NCI-H1105 (cell line): ENCODE measurements at places on chromosomes 12 and 14.
A peak's percentile ranks its signal among the peaks of the same experiment; 100 is the strongest.

DNA sequence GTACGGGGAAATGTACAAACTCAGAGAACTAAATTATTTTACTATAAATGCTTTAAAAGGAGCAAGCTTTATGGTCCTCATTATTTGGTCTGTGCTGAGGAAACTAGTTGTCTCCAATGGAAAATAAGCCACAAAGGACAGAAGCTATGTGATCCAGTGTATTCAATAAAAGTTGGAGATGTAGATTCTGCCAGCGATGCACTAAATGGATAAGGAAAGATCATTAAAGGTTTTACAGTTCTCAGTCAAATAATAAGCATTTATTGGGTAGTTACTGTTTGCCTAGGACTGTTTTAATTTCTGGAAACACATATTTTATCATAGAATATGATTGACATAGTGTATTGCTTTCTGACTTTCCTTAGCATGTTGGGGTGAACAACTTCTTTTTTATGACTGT is 458.9 kb upstream of the STXBP6 start:
- no peak for DNase-seq

- no peak for DNase-seq
Observed at GRCh38 chr12:95141310-95141709, 67.9 kb upstream of the NR2C1 start.

DNA sequence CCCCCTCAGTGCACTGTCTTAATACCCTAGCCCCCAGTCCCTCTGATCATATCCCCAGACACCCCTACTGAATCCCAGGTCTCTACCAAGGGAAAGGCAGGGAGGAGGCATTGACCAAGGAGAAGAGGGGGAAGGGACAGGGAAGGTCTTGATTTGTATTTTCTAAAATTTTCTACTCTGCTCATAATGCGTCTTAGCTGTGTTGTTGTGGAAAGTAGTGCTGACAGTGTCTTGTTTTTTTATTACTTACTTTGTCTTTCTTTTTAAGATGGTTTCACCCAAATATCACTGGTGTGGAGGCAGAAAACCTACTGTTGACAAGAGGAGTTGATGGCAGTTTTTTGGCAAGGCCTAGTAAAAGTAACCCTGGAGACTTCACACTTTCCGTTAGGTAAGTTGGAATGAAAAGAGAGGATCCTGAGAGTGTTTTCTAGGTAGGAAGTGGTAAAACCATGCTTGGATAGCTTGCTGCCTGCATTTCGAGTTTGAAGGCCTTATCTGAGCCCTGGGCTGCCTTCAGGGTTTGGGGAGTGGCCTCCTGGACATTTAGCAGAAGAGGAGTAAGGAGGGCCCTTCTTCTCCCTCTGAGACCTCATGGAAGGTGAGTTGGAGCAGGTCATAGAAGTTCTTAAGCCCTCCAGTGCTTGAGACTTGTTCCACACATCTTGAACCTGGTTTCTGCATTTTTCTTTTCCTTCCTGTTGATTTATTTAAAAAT is 27.4 kb downstream of the PTPN11 start:
- DNase-seq, result no peak

DNA sequence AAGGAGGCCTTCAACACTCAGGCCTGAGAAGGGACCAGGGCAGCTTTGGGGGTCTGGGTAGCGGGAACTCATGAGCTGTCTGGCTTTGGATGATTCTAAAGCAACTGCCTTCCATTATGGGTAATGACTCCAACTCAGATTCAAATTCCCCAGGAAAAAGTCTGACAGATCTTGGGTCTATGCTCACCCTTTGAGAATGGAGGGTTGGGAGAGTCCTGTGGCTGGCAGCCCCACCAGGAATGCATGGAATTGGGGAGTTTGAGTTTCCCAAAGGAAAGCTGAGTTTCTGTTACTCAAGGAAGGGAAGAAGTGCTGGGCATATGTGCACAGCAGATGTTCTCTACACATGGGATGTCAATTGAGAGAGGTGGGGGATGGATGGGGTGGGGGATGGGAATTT is 22.4 kb upstream of the LTBP2 start:
- no peak for DNase-seq

- DNase-seq, result peak; percentile 16
Observed at GRCh38 chr14:104689109-104689880, at the start of gene INF2. Gene INF2 (plus strand): TSS chr14:104689618. CDS start chr14:104701366, 11,748 bp downstream.

DNA sequence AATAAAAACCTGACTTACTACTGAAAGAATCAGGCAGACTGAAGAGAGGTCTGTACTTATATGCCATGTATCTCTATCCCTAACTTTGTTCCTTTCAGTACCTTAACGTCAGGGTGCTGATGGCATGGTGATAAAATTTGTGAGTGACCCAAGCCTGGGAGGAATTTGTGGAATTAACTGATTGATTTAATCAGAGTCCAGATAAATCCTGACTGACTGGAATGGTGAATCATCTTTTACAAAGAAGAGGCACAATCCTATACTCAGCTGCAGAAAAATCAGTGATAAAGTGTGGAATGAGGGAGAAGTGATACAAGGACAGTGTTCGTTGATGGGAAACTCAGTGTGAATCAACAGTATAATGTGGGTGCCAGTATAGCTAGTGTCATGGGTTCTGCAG is 3.7 kb downstream of the TDG start:
- DNase-seq, result no peak

GRCh38 chr12:55658635-55659391 is 22.1 kb downstream of the OR10P1 start:
- no peak for DNase-seq

GRCh38 chr14:48289701-48290100 is 614.3 kb upstream of the MDGA2 start:
- DNase-seq, result no peak

- DNase-seq, result no peak
Observed at GRCh38 chr14:54251356-54251755, 145.5 kb upstream of the CDKN3 start.

DNA sequence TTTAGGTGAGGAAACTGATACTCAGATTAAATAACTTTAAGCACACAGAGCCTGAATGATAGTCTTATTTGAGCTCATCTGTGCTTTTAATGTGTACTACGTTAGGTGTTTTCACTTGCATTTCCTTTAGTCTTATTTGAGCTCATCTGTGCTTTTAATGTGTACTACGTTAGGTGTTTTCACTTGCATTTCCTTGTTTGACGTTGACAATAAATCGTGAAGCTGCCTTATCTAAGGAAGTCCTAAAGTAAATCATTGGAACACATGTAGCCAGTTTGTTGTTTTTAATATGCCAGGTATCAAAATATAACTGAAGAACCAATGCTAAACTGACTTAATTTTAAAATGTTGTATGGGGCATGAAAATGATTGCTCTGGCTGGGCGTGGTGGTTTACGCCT is 2.0 kb downstream of the RAP1B start:
- no peak for DNase-seq

DNA sequence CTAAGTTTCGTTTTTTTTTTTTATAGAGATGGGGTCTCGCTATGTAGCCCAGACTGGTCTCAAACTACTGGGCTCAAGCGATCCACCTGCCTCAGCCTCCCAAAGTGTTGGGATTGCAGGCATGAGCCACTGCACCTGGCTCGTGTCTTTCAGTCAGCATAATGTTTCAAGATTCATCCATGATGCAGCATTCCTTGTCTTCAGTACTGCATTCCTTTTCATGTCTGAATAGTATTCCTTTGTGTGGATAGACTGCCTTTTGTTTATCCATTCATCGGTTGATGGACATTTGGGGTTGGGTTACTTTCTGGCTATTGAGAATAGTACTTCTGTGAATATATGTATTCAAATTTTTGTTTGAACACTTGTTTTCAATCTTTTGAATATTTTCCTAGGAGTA is 37.4 kb downstream of the HCAR2 start:
- no peak for DNase-seq

DNA sequence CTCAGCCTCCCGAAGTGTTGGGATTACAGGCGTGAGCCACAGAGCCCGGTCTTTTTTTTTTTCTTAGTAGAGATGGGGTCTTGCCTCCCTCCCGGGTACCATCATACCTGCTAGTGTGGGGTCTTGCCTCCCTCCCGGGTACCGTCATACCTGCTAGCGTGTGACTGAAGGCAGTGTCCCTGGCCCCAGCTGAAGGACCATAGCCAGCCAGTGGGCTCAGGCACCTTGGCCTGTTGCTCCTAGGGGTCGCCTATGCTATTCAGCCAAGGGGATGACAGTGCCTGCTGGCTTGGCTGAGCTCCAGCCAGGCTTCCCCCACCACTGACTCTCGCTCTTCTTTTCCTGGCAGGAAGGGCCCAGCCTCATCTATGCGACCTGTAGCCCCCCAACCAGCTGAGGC is 10.5 kb upstream of the BLTP3B start:
- no peak for DNase-seq

- no peak for DNase-seq
Observed at GRCh38 chr12:65858831-65859230, 34.5 kb downstream of the HMGA2 start.

DNA sequence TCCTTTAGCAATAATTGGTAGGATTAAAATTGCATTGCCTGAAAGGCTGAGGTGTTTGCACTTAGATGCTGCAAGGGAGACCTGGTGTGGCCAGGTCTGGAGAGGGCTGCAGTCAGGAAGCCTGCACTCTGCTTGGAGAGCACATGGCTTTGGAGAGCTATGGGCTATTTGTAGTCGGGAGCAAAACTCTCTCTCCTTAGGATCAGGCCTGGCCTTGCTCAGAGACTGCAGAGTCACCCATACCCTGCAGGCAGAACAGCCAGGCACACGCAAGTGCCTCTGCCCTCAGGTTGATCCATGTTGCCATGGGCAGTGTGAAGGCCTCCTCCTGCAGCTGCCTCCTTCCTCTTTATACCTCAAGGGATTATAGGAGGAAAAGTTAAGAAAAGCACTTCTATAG is 26.8 kb downstream of the CKB start:
- DNase-seq, result no peak

DNA sequence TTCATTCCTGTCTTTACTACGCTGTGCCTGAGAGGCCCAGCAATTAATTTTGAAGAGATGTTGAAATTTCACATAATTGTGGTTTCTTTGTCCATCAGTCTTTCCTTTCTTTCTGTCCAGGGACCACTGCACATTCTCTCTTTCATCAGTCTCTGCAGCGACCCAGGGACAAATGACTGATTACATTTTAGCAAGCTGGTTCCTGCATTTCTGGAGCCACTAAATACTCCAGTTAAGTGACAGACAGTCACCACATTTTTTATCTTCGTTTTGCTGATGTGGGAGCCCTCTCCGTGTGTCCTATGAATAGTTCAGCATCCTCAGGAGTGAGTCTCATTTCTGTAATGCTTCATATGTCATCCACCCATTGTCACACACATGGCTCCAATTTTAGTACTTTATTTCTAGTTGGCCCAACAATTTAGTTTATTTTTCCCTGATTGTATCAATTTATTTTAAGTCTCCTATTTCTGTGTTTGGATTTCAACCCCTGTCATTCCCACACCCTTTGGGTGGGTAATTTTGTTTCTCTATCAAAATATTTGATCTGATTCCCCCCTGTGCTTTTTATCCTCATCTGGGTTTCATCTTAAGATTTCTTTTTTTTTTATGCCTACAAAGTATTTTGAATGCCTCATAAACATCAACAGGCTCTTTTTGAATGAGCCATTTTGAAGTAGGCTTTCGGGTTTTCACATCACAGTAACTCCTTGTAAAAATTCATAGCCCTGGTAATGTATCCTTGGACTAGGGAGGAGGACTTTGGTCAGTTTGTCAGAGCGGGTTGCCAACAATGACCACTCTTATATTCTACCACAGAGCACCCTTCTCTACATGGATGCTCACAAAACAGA is 1196.5 kb downstream of the GALC start:
- DNase-seq, result no peak

DNA sequence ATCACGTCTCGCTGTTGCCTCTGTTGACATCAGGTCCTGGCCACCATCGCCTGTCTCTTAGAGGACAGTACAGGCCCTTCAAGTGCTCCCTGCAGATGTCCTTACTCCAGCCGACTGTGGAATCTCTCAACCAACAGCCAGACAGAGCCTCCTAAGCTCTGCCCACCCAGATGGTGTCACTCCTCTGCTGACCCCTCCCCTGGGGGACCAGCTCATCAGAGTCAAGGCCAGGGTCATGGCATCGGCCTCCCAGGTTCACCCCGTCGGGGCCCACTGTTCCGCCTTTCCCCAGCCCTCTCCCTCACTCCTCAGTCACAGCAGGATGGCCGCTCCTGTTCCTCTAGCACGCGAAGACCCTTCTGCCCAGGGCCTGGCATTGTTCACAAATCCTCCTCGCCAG is 157.3 kb upstream of the TMEM132C start:
- DNase-seq, result no peak

- DNase-seq, result no peak
Observed at GRCh38 chr14:94676495-94677185, 64.4 kb downstream of the SERPINA3 start.

- peak; percentile 31 for DNase-seq
Observed at GRCh38 chr12:102816816-102817434, 100.1 kb downstream of the PAH start.

GRCh38 chr12:20183563-20183962 is 184.8 kb upstream of the PDE3A start:
- DNase-seq, result no peak

GRCh38 chr14:52286661-52287649 is 19.5 kb downstream of the PTGDR start:
- DNase-seq, result no peak

- DNase-seq, result no peak
Observed at GRCh38 chr14:87961246-87961645, 31.7 kb downstream of the GALC start.

GRCh38 chr12:75641031-75641780 is 129.8 kb upstream of the KRR1 start:
- no peak for DNase-seq

GRCh38 chr12:50803230-50803875 is 39.4 kb upstream of the TMPRSS12 start:
- no peak for DNase-seq

- peak; percentile 3 for DNase-seq
Observed at GRCh38 chr12:99767809-99768208, 120.3 kb downstream of the GARIN6 start.

DNA sequence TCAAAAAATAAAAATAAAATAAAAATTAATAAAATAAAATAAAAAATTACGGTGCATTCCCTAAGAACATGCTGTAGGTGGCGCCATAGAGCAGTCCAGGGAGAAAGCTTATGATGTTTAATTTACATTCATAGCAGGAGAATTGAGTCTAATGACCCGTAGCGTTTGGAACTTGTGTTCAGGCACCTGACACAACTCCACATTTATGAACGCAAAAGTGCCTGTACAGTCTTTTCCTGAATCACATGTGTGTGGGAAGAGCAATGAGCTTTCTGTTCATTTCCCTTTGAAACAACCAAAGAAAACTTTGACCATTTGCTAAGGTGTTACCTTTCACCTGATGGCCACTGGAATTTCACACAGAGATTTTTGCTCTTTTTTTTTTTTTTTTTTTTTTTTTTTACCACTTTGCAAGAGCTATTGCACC is 60.6 kb upstream of the KCNA1 start:
- peak; percentile 9 for DNase-seq

GRCh38 chr12:54404061-54405004 is 14.7 kb downstream of the ITGA5 start:
- DNase-seq, result peak; percentile 31

DNA sequence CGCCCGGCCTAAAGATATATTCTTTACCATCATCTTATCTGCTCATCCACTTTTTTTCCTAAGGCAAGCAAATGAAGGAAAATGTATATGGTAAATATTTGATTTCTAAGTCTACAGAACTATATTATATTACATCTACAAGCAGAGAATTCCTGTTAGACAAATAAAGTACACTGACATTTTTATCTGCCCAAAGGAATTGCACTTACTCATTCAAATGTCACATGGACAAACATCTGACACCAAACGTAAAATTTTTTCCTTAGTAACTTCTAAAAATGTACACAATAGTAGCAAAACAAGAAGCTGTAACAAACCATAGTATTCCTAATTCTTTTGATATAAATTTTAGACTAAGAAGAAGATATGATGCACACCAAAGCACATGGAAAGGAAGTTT is 51.0 kb downstream of the SPPL3 start:
- DNase-seq, result no peak
